ENCODE measurements at places on chromosomes 3 and 15.

- no peak for DNase-seq
These were observed 67.6 kb upstream of the GADL1 start for GRCh38 chr3:30962084-30962483.

GRCh38 chr3:129432036-129432435, 3.6 kb upstream of the EFCAB12 start:
- DNase-seq, result no peak

DNA sequence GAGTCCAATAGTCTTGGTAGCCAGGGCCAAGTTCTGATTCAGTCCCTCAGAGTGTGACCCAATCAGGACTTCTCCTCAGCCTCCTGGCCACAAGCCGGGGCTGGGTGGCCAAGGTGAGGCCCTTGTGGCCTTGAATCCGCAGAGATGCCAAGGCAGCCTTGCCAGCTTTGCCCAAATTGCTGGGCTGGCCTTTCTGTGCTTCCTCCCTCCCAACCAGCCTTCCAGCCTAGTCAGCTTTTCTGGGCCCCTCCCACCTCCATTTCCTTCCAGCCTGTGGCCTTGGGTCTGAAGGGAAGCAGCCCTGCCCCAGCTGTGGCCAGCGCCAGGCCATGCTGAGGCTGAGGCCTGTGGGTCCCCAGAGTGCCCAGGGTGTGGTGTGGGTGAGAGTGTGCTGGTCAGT, 34.3 kb upstream of the ANKDD1A start:
- DNase-seq, result no peak

DNA sequence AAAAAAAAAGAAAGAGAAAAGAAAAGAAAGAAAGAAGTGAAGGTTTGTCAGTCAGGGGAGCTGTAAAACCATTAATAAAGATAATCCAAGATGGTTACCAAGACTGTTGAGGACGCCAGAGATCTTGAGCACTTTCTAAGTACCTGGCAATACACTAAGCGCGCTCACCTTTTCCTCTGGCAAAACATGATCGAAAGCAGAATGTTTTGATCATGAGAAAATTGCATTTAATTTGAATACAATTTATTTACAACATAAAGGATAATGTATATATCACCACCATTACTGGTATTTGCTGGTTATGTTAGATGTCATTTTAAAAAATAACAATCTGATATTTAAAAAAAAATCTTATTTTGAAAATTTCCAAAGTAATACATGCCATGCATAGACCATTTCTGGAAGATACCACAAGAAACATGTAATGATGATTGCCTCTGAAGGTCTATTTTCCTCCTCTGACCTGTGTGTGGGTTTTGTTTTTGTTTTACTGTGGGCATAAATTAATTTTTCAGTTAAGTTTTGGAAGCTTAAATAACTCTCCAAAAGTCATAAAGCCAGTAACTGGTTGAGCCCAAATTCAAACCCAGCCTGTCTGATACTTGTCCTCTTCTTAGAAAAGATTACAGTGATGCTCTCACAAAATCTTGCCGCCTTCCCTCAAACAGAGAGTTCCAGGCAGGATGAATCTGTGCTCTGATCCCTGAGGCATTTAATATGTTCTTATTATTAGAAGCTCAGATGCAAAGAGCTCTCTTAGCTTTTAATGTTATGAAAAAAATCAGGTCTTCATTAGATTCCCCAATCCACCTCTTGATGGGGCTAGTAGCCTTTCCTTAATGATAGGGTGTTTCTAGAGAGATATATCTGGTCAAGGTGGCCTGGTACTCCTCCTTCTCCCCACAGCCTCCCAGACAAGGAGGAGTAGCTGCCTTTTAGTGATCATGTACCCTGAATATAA, 2.0 kb downstream of the B2M start:
- DNase-seq, result peak; percentile 46

- peak; percentile 22 for DNase-seq
These were observed 154.2 kb downstream of the RAB11A start for GRCh38 chr15:66023311-66023972.

DNA sequence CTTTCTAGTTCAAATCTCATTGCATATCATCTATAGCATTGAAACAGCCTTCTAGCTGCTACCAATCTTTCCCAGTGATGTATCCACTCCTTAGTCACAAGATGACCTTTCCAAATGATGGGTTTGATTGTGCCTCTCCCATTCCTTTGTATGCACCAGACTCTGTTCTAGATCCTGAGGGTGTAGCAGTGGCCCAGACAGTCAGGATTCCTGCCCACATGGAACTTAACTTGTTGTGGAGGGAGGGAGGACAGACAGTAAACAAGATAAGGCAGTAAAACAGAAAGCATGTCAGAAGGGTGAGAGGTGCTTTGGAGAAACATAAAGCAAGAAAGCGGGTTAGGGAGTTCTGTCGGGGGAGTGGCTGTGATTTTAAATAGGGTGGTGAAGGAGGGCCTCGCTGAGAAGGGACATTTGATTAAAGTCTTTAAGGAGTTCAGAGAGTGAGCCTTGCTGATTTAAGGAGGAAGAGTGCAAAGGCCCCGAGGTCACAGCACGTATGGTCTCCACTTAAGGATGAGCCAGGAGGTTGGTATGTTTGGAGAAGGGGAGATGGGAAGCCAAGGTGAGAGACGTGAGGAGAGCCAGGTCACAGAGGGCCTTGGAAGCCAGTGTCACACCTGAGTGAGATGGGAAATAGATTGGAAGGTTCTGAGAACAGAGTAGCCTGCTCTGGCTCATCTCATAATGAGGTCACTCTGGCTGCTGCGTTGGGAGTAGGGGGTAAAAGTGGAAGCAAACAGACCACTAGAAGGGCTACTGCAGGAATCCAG, 38.3 kb downstream of the FAM43A start:
- no peak for DNase-seq

DNA sequence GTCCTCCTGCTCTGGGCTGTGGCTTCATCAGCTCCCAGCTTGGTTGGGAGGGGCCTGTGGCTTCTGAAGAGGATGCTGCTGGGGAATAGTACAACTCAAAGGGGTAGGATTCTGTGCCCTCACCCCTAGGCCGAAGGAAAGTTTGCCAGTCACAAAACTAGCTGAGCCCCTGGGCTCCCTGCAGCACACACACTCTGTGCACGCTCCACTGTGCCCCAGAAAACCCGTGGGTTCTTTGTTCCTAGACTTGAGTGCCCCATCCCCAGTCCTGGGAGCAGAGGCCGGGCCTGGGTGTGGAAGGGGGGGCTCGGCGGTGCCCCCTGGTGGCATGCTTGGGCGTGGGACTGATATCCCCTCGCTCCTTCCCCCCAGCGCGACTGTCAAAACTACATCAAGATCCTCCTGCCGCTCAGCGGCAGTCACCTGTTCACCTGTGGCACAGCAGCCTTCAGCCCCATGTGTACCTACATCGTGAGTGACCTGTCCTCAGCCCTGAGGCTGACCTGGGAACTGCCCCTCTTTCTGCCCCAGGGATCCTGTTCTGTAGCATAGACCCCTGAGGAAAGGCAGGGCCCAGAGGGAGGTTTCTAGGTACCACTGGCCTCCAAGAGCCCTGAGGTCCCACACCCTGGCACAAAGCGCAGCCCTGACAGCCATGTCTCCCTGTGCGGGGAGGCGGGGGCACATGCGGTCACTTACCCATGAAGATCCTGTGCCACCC, 14.2 kb downstream of the CIB1 start:
- no peak for DNase-seq

- no peak for DNase-seq
These were observed 60.5 kb downstream of the VGLL4 start for GRCh38 chr3:11583235-11583634.

GRCh38 chr15:96353930-96354730, 23.6 kb downstream of the NR2F2 start:
- peak; percentile 67 for DNase-seq

- peak; percentile 75 for DNase-seq
These were observed 930.7 kb downstream of the MCTP2 start for GRCh38 chr15:95162069-95162468.

- DNase-seq, result peak; percentile 86
These were observed 388.0 kb downstream of the FOXP1 start for GRCh38 chr3:71195492-71195891.

GRCh38 chr15:29685156-29686078, 136.9 kb downstream of the TJP1 start:
- peak; percentile 68 for DNase-seq

DNA sequence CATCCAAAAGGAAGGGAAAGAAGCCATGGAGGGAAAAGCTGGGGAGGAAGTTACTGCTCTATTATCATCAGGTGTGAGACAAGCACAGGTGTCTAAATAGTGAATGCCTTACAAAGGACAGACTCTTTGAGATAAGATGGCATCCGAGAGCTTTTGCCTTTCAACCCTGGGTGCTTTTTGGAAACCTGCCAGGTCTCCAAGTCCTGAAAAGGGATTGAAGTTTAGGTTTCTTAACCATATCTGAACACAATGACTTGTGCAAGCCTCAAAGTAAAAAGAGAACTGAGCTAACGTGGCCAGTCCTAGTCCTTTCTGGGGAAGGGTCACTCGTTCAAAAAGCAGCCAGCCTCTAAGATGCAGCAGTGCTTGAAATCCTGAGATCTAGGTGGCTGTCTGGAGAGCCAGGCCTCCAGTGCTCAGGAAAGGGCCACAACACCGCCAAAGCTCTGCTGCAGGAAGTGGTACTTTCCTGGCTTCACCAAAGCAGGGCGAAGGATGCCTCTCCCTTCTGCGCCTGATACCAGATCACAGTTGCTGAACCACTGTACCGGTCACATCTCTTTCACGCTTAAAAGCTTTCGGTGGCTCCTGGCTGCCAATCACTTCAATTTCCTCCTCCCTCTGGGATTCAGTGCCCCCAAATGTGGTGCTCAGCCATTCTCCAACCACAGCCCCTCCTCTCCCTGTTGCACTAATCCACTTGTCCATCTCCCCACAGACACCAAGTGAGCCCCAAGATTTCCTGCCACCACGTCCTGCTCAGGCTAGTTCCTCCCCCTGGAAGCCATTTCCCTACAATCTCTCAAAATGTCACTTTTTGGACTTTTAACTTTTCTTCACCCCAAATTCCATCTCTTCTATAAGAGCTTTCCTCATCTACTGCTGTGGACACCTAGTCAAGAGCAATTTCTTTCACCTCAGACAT, 104.1 kb upstream of the LPP start:
- DNase-seq, result no peak

GRCh38 chr3:30847592-30847991, 46.9 kb downstream of the GADL1 start:
- DNase-seq, result no peak

GRCh38 chr3:133209871-133210550, 171.8 kb downstream of the TMEM108 start:
- peak; percentile 56 for DNase-seq

- no peak for DNase-seq
These were observed at the start of gene KBTBD13 for GRCh38 chr15:65076486-65077290. Gene KBTBD13 (plus strand): TSS chr15:65076746. CDS start chr15:65076816, 70 bp downstream.

- DNase-seq, result peak; percentile 97
These were observed 101.7 kb upstream of the TPM1 start for GRCh38 chr15:62940755-62941361.

DNA sequence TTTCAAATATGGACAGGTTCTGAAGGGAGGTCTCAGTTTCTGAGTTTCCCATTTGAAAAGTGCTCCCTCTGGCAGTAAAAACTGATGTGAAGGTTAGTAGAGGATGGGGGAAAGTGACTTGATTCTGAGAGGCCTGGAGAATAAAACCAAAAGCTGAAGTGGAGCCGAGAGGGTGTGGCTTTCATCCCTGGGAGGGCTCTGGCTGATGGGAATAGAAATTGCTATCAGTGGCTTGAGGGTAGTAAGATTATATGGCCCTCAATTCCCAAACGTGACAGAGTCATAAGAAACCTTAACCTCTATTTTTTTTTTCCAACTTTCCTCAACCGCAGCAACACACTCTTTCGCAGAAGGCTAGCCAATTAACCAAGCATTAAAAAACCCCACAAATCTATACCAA, 185.9 kb downstream of the MEIS2 start:
- no peak for DNase-seq

GRCh38 chr3:39121621-39122020, 14.1 kb downstream of the TTC21A start:
- DNase-seq, result no peak

All from astrocyte of the spinal cord (primary cell).